ENCODE measurements at places on chromosomes 2 and 18.

GRCh38 chr2:84491741-84492140 lies 24.6 kb upstream of the DNAH6 start:
- no peaks in the 10 kb centered on the region for H3K36me3 ChIP-seq
- H3K27ac ChIP-seq: no peak overlapping the region
- DNase-seq: no peak
- H3K4me1 ChIP-seq: peaks cover 4% of the 10 kb centered on the region

- no peaks in the 10 kb centered on the region for H3K36me3 ChIP-seq
- H3K4me3 ChIP-seq: no peak overlapping the region
- no peak for DNase-seq
- H3K27me3 ChIP-seq: no peaks in the 10 kb centered on the region
- peak overlapping the region; percentile 24 for H3K27ac ChIP-seq
- peaks cover 52% of the 10 kb centered on the region for H3K4me1 ChIP-seq
Observed at GRCh38 chr2:159793326-159793725, 4.7 kb downstream of the CD302 start.

DNA sequence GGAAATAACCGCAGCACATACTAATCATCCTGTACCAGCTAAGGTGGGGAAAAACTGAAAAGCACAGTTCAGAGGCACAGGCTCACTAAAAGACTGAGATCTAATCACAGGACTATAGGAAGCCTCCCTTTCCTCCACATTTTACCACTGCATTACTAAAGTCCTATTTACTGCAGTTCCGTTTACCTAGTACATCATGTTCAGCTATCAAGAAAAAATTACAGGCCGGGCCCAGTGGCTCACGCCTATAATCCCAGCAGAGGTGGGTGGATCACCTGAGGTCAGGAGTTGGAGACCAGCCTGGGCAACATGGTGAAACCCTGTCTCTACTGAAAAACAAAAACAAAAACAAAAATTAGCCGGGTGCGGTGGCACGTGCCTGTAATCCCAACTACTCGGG lies 11.0 kb upstream of the NBEAL1 start:
- no peaks in the 10 kb centered on the region for H3K27me3 ChIP-seq
- no peak overlapping the region for H3K4me3 ChIP-seq
- H3K27ac ChIP-seq: no peak overlapping the region
- no peaks in the 10 kb centered on the region for H3K4me1 ChIP-seq

GRCh38 chr2:119546447-119546767 lies 2.2 kb downstream of the CFAP221 start:
- no peak overlapping the region for H3K4me3 ChIP-seq
- no peaks in the 10 kb centered on the region for H3K27me3 ChIP-seq
- H3K36me3 ChIP-seq: no peaks in the 10 kb centered on the region
- peaks cover 20% of the 10 kb centered on the region for H3K4me1 ChIP-seq
- no peak for DNase-seq

GRCh38 chr18:24228667-24229041 lies 89.8 kb downstream of the CABYR start:
- DNase-seq: no peak
- H3K4me1 ChIP-seq: peaks cover 11% of the 10 kb centered on the region
- H3K27me3 ChIP-seq: no peaks in the 10 kb centered on the region
- H3K27ac ChIP-seq: no peak overlapping the region
- peaks cover 14% of the 10 kb centered on the region for H3K36me3 ChIP-seq
- no peak overlapping the region for H3K4me3 ChIP-seq

DNA sequence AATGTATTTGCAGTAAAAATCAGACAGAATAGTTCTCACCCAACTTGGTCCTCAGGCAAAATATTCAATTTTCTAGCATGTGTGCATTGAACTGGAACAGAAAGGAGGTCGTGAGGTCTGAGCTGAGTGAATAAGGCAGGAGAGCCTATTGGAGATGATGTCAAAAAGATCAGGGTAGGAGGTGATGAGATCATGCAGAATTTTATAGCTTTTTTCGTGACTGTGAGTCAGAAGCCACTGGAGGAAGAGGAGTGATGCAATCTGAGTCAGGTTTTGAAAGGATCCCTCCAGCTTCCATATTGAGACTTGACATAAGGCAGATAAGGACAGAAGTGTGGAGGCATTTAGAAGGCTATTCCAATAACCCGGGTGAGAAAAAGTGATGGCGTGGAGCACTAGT lies 299.5 kb upstream of the SOX11 start:
- no peak overlapping the region for H3K27ac ChIP-seq
- H3K4me1 ChIP-seq: no peaks in the 10 kb centered on the region
- DNase-seq: no peak
- no peaks in the 10 kb centered on the region for H3K36me3 ChIP-seq

- H3K4me1 ChIP-seq: peaks cover 11% of the 10 kb centered on the region
- no peak for DNase-seq
- H3K27ac ChIP-seq: peak overlapping the region; percentile 58
- H3K27me3 ChIP-seq: no peaks in the 10 kb centered on the region
- peak overlapping the region; percentile 28 for H3K4me3 ChIP-seq
Observed at GRCh38 chr2:46073540-46074046, 223.6 kb upstream of the EPAS1 start.

DNA sequence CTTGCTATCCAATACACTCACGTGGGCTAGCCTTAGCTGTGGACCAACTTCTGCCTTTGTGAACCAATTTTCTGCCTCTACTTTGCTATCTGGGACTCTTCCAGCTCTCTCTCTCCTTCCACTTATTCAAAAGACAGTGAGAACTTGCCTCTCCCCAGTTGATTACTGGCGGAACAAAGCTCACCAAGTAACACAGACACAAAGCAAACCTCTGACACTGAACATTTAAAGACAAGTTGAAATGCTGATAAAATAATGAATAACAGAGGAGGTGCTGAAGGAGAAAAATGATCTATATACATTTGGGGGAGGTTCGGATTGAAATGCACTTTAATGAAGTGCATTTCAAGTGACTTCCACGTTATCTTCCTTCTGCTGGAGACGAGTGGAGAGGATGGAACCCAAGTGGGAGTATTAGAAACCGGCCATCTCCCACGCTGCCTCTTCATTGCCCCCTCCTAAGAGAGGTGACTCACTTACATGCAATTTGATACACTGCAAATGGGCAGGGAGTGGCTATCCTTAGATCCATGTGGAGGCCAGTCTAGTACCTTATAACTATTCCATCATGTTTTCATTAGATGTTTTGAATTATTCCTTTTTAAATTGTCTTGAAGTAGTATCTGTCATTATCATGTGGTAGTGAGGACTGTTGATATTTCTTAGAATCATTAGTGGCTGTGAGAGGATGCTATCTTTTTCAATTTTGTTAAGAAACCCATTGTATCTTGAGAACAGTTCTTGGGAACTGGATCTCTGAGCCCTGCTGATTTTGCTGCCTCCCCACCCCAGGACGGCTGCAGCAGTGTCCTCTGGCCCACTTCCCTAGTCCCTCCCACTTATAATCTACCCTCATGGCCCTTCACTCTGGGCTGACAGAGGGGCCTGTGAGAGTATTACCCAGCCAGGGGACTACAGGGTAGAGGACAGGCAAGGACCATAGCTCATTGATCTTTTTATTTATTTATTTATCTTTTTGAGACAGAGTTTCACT lies 6.0 kb upstream of the GLI2 start:
- no peak overlapping the region for H3K27ac ChIP-seq
- no peaks in the 10 kb centered on the region for H3K36me3 ChIP-seq
- no peak overlapping the region for H3K4me3 ChIP-seq
- peaks cover 31% of the 10 kb centered on the region for H3K27me3 ChIP-seq
- DNase-seq: no peak

DNA sequence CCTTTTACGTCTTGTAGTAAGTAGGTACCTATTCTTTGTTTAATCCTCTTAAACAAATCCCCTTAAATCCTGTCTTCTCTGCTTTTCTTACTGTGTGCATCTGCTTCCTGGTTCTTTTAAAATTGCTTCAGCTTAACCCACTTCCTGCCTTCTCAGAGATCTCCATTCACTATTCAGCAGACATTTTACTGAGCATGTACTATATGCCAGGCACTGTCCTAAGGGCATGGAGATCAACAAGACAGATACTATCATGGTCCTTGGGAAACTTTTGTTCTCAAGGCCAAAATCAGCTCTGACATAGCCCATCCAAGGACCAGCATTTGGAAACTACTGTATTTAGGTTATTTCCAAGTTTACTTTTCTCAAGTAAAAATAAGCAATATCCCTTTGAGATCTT lies 227.5 kb downstream of the TPGS2 start:
- H3K4me3 ChIP-seq: no peak overlapping the region
- no peaks in the 10 kb centered on the region for H3K4me1 ChIP-seq
- DNase-seq: no peak

- no peak overlapping the region for H3K27ac ChIP-seq
- no peak overlapping the region for H3K4me3 ChIP-seq
- DNase-seq: peak; percentile 53
- no peaks in the 10 kb centered on the region for H3K36me3 ChIP-seq
- peaks cover 21% of the 10 kb centered on the region for H3K4me1 ChIP-seq
- H3K27me3 ChIP-seq: no peaks in the 10 kb centered on the region
Observed at GRCh38 chr2:239277401-239278085, 123.3 kb downstream of the HDAC4 start.

DNA sequence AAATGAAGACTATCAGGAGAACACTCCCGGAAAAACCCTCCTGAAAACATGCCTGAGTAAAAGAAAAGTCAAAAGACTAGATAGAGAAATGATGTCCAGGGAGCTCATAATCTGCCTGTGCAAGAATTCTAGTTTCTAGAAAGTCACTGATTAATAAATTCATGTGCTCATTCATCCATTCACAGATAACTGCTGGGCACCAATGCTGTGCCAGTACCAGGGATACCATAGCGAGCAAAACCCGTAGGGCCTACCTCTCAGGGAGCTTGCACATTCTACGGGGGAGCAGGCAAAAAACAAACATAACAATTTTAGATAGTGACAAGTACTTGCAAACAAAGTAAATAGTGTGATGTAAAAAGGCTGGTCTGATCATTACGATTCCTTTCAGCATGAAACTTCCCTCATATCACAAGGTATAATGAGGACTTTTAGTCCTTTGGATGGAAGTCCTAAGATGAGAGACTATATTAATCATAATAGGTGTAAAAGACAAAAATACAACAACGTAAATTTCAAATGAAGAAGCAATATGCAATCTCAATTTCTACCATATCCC lies 289.9 kb downstream of the AFF3 start:
- no peak overlapping the region for H3K4me3 ChIP-seq
- H3K27ac ChIP-seq: no peak overlapping the region
- no peaks in the 10 kb centered on the region for H3K4me1 ChIP-seq
- H3K27me3 ChIP-seq: no peaks in the 10 kb centered on the region
- DNase-seq: no peak

- DNase-seq: no peak
- no peaks in the 10 kb centered on the region for H3K27me3 ChIP-seq
- H3K27ac ChIP-seq: no peak overlapping the region
- H3K36me3 ChIP-seq: no peaks in the 10 kb centered on the region
- no peak overlapping the region for H3K4me3 ChIP-seq
- H3K4me1 ChIP-seq: no peaks in the 10 kb centered on the region
Observed at GRCh38 chr2:187615902-187616301, 61.7 kb upstream of the TFPI start.

- H3K4me1 ChIP-seq: peaks cover 23% of the 10 kb centered on the region
- no peaks in the 10 kb centered on the region for H3K27me3 ChIP-seq
- no peak for DNase-seq
- no peaks in the 10 kb centered on the region for H3K36me3 ChIP-seq
- peak overlapping the region; percentile 78 for H3K4me3 ChIP-seq
- peak overlapping the region; percentile 53 for H3K27ac ChIP-seq
Observed at GRCh38 chr2:98445683-98446581, 1.3 kb downstream of the INPP4A start.

GRCh38 chr18:76620321-76621170 lies 125.5 kb upstream of the ZNF516 start:
- H3K27ac ChIP-seq: peak overlapping the region; percentile 25
- H3K4me1 ChIP-seq: peaks cover 28% of the 10 kb centered on the region
- no peaks in the 10 kb centered on the region for H3K36me3 ChIP-seq
- peak; percentile 84 for DNase-seq

GRCh38 chr2:58535182-58535581 lies 294.1 kb upstream of the FANCL start:
- peaks cover 3% of the 10 kb centered on the region for H3K4me1 ChIP-seq
- no peaks in the 10 kb centered on the region for H3K27me3 ChIP-seq
- DNase-seq: no peak

DNA sequence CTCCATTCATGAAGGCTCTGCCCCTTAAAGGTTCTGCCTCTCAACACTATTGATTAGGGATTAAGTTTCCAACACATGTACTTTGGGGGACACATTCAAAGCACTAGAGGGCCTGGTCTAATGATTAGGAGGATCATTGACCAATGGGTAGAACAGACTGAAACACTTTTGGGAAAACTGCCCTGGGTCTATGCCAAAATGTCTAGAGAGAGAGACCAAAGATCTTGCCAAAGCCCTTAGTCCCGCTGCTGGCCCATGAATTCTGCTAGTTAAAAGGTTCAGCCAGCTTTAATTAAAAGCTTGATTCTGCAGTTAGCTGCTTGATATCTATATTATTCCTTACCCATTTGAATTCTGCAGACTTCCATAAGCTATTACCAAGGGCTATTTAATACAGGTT lies 613.2 kb downstream of the SLC4A3 start:
- H3K36me3 ChIP-seq: no peaks in the 10 kb centered on the region
- DNase-seq: no peak
- no peaks in the 10 kb centered on the region for H3K4me1 ChIP-seq
- H3K27ac ChIP-seq: no peak overlapping the region
- H3K27me3 ChIP-seq: no peaks in the 10 kb centered on the region

DNA sequence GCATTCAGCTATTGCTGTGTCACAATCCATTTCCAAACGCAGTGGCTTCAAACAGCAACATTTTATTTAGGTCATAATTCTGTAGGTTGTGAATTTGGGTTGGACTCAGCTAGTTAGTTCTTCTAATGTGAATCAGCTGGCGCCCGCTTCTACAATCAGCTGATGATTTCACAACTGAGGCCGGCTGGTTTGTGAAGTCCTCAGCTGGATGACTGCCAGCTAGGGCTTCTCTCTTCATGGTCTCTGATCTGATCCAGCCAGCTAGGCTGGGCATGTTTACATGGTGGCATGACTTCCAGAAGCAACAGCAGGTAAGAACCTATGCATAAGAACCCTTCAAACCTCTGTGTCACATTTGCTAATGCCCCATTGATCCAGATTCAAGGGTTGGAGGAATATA lies 172.0 kb downstream of the SLC4A10 start:
- H3K27ac ChIP-seq: no peak overlapping the region
- H3K4me1 ChIP-seq: no peaks in the 10 kb centered on the region
- DNase-seq: peak; percentile 56
- no peak overlapping the region for H3K4me3 ChIP-seq
- no peaks in the 10 kb centered on the region for H3K27me3 ChIP-seq

DNA sequence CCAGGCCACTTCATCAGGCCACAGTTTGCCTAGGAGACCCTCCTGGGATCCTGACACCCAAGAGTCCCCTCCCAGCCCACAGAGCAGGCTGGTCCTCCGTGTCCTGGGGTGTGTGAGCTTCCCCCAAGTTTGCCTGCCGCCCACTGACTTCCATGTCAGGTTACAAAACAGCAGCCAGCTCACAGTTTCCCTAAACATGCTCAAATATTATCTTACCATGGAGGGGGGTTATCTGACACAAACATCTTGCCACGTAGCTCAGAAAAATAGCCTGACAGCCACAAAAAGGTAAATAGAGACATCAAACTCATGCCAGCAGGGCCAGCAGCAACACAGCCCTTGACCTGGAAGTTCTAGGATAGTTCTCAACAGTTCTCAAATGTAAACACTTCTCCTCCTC lies 346.5 kb downstream of the TNS1 start:
- DNase-seq: no peak
- H3K4me1 ChIP-seq: no peaks in the 10 kb centered on the region
- no peaks in the 10 kb centered on the region for H3K36me3 ChIP-seq
- no peak overlapping the region for H3K27ac ChIP-seq
- H3K4me3 ChIP-seq: no peak overlapping the region
- no peaks in the 10 kb centered on the region for H3K27me3 ChIP-seq

GRCh38 chr2:98727369-98728087 lies 3.4 kb downstream of the MGAT4A start:
- peaks cover 19% of the 10 kb centered on the region for H3K36me3 ChIP-seq
- DNase-seq: no peak
- no peaks in the 10 kb centered on the region for H3K27me3 ChIP-seq

All from upper lobe of right lung (tissue), 1 donor.